NCI-H187 treated with DMSO at 0.1 percent for 48 hours (cell line): ENCODE measurements at places on chromosomes 5 and 9.

DNA sequence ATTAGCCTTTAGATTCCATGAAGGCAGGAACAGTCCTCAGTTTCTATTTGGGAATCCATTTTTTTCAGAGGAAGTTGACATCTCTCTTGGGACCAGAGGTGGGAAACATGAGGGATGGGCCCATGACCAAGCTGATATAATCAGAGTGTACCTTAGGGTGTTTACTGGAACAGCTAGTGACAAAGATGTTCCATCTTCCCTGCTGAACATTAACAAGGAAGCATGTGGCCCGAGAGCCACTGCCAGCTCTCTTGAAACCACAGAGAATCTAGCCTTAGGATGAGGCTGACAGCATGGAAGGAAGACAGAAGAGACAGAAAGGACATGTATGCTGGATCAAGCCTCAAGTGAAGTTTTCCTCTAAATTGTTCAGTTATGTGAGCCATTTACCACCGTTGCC, 16.0 kb downstream of the AQP3 start:
- no peak for DNase-seq

DNA sequence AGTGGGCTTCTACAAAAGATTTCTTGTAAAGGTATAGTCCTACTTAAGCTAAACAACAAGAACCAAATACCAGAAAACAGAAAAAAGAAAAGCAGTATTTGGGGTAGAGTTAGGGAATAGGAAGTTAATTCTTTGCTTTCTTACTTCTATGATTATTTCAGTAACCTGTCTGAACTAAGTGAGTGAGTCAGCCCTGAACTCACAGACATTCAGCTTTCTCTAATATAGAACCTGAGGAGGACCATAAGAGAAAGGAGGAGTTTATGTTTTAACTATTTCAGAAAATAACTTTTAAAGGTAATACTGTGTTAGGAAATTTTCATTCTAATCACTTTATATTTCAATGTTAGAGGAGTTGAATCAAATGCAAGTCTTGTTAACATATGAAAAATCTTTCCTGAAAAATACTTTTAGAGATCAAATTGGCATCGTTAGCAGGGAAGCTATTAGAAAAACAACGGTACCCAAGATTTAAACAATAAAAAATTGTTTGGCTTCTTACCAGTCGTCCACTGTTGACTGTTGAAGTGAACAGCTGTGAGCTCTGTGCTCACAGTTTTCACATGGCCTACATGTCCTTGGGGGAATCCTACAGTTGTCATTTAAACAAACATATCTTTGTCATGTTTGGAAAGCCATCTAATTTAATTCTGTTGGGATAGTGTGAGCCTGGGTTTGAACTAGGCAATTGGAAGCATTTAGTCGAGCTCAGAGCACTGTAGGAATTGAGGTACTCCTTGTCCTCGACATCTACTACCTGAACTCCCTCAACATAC, 19.9 kb upstream of the ZFAND5 start:
- no peak for DNase-seq

- no peak for DNase-seq
Measured at GRCh38 chr9:134698587-134699342, 57.2 kb downstream of the COL5A1 start.

GRCh38 chr5:175573493-175574269, 84.2 kb upstream of the HRH2 start:
- no peak for DNase-seq

DNA sequence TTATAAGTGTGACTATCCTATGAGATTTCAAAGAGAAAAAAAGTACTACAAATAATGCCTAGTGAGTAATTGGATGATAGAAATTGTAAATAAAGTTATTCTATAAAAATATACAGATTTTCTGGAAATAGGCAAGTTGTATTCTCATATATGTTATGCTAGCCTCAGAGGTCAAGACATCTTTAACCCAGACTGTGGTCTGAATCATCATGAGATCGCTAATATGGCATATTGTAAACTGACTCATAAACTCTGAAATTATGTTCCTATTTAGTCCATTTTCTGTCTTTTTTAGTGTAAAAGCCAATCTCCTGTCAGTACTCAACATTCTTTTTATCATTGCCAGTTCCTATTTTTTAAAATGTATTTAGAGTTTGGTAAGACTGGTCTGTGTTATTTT, 14.2 kb downstream of the LOX start:
- DNase-seq, result no peak

GRCh38 chr5:10626473-10627013, 62.7 kb downstream of the ANKRD33B start:
- DNase-seq, result no peak

DNA sequence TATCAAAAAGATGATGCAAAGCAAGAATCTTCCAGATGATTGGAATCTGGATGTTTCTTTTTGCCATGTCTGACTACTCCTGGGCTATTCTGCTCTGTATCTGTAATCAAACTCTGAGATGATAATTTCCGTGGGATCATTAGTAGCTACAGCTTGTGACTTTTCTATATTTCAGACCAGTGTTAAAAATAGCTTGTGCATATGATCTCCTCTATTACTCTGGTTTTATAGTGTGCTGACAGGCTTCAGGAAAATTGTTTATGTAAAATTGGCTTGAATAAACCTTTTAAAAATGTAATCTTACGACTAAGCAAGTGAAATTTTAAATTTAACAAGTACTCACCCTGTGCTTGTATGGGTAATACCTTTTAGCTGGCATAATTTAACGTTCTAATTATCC, 40.4 kb downstream of the NAA35 start:
- no peak for DNase-seq
